ENCODE measurements at places on chromosomes 13 and 19.

- no peak for DNase-seq
These were observed 789.1 kb upstream of the SLITRK5 start for GRCh38 chr13:86882107-86882506.

- no peak for DNase-seq
These were observed 527.5 kb upstream of the NBEA start for GRCh38 chr13:34414616-34415015.

GRCh38 chr13:97506511-97506910 is 72.5 kb downstream of the RAP2A start:
- DNase-seq = no peak

- DNase-seq = no peak
These were observed 1.7 kb downstream of the TPRX2 start for GRCh38 chr19:47860602-47861297.

- no peak for DNase-seq
These were observed 6.2 kb downstream of the RPL28 start for GRCh38 chr19:55391702-55392615.

- no peak for DNase-seq
These were observed 691 bp upstream of the OLFM2 start for GRCh38 chr19:9937001-9937411.

- no peak for DNase-seq
These were observed 7.0 kb downstream of the PPP5C start for GRCh38 chr19:46353730-46354528.

Measured in HL-60 (cell line).